ENCODE measurements at places on chromosomes 5 and 9. TPM values are rescaled to one million over a fixed set of nuclear protein-coding genes. Genes with fewer than 3 reads are reported as not detected.
A peak's percentile ranks its signal among the peaks of the same experiment; 100 is the strongest.

DNA sequence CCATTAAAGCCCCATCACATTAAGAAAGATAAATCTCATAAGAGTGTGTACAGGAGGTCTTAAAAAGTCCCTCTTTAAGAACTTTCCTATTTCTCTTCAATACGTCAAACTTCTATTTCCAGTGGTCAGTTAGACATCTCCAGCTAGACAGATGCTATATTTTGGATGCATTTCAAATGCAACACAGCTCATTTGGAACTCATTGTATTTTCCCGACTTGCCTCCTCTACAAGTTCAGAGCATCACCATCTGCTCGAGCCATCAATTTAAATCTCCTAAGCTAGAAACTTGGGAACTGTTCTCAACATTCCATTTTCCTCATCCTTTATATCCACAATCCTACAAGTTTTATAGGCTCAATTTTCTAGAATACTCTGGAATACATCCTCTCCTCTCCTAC, 3.2 kb upstream of the UHRF2 start:
- no peak for DNase-seq
- H3K27ac ChIP-seq, result no peak overlapping the region
- no peak overlapping the region for H3K4me3 ChIP-seq
- no peaks in the 10 kb centered on the region for H3K36me3 ChIP-seq

DNA sequence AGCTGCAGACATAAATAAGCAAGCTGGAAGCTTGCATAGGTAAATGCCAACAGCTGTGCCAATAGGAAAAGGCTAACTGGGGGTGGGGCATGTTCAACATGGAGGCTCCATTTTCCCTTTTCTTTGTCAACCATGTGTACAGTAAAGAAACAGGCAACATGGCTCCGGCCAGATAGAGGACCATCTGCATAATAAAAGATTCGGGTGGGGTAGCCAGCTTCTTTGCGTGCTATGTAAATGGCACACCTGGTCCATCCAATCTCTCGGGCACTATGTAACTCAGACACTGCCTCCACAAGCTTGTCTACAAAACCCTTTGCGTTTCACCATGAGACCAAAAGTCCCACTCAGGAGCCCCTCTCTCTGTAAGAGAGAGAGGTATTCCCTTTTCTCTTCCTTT, 41.7 kb upstream of the DENND4C start:
- H3K4me3 ChIP-seq, result no peak overlapping the region
- H3K4me1 ChIP-seq, result peaks cover under 1% of the 10 kb centered on the region
- no peak overlapping the region for H3K27ac ChIP-seq
- no peaks in the 10 kb centered on the region for H3K36me3 ChIP-seq
- no peaks in the 10 kb centered on the region for H3K27me3 ChIP-seq

- peak overlapping the region; percentile 25 for H3K27ac ChIP-seq
- DNase-seq, result peak; percentile 43
- H3K27me3 ChIP-seq, result no peaks in the 10 kb centered on the region
- peaks cover 15% of the 10 kb centered on the region for H3K4me1 ChIP-seq
Measured at GRCh38 chr5:73030531-73030930, 74.7 kb downstream of the FCHO2 start.

- DNase-seq, result no peak
- no peak overlapping the region for H3K27ac ChIP-seq
- H3K4me1 ChIP-seq, result peaks cover 8% of the 10 kb centered on the region
- H3K27me3 ChIP-seq, result no peaks in the 10 kb centered on the region
- H3K4me3 ChIP-seq, result no peak overlapping the region
Measured at GRCh38 chr9:12801663-12802062, 26.8 kb downstream of the LURAP1L start.

- H3K27ac ChIP-seq, result peak overlapping the region; percentile 45
- peak; percentile 89 for DNase-seq
- H3K4me3 ChIP-seq, result no peak overlapping the region
- no peaks in the 10 kb centered on the region for H3K4me1 ChIP-seq
- no peaks in the 10 kb centered on the region for H3K27me3 ChIP-seq
Measured at GRCh38 chr5:112146323-112147226, 272.5 kb downstream of the EPB41L4A start.

DNA sequence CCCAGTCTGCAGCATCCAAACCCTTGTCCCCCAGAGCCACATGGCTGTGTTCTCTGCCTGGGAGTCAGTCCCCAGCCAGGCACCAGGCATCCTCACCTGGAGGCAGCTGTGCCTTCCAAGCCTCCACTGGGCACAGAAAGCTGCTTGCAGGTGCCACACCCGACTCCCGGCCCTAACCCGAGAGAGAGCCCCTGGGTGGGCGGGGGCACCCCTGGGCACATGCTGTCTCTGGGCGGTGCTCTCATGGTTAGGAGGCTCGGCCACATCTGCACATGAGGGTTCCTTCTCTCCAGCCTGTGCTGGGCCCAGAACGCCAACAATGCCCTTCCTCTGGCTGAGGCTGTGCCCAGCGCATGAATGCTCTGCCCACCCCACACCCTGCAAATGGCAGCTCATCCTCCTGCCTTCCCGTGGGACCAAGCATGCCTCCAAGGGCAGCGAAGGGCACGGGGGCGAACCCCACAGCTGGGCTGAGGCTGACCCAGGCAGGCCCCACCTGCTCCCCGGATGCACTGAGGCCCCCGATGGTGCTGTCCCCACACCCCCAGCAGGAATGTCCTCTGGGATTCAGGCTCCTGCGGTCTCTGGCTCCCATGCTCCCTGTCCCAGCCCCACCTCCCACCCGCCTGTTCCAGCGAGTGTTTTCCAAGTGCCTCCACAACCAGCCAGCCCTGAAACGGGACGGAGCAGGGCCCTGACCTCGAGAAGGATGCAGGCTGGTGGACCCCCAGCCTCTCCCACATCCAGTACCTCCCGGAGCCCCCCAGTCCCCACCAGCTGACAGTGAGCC, 22.5 kb upstream of the CAMSAP1 start:
- H3K36me3 ChIP-seq, result peaks cover 3% of the 10 kb centered on the region
- H3K4me1 ChIP-seq, result no peaks in the 10 kb centered on the region
- DNase-seq, result no peak
- H3K27ac ChIP-seq, result no peak overlapping the region
- H3K4me3 ChIP-seq, result no peak overlapping the region

DNA sequence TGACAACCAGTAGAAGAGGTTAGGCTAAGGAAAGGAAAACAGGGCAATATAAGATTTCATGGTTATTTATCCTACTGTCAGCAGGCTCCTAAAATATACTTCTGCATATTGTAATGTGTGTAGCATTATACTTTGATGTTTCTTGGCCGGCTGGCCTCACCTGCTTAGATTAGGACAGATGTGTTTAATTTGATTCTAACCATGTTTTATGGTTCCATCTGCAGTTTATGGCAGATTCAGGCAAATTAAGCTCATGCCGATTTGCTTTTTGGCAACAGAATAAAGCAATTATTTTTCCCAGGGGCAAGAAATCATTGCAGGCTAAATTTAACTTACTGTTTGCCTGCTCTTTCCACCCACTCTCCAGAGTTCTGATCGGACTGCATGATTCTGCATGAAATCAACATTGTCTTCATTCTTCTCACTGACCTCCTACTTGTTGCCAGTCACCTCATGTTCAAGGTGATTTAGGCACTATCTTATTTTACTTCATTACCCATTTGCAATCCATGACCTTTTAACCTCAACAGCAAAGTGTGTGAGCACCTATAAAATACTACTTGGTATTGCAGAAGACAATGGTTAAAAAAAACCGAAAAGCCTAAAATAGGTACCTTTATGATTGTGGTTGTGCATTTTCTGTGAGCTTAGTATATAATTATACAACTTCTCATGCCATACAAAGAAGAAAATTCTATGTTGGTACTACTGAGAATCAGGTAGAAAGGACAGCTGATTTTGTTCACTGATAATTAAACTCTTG, 125.2 kb downstream of the EDIL3 start:
- H3K4me1 ChIP-seq, result no peaks in the 10 kb centered on the region
- no peak overlapping the region for H3K27ac ChIP-seq
- no peaks in the 10 kb centered on the region for H3K36me3 ChIP-seq
- DNase-seq, result no peak

DNA sequence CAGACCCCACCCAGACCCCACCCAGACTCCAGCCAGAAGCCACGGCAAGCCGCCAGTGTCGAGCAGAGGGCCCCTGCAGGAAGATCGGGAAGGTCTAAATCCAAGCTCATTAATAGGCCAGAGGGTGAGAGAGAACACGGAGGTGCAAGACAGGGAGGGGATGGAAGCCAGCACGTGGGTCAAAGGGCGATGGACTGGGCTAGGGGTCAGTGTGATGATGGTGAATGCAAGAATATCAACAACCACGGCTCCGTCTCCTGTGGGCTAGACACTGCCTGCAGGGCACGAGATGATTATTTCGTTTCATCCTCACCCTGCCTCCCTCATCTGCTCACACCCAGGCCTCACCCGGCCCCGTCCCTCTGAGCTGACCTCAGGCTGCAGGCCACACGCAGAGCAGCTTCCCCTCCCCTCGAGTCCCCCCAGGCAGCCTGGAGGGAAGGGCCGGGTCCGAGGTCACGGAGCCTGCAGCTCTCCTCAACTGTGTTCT, 122.0 kb downstream of the COL23A1 start:
- no peaks in the 10 kb centered on the region for H3K36me3 ChIP-seq
- H3K4me3 ChIP-seq, result no peak overlapping the region
- H3K27ac ChIP-seq, result peak overlapping the region; percentile 64

- H3K4me3 ChIP-seq, result no peak overlapping the region
- H3K27ac ChIP-seq, result peak overlapping the region; percentile 8
- DNase-seq, result peak; percentile 73
Measured at GRCh38 chr9:16192403-16193017, 639.7 kb downstream of the CCDC171 start.

- no peak overlapping the region for H3K4me3 ChIP-seq
- H3K27ac ChIP-seq, result no peak overlapping the region
- no peaks in the 10 kb centered on the region for H3K4me1 ChIP-seq
- DNase-seq, result no peak
- H3K27me3 ChIP-seq, result no peaks in the 10 kb centered on the region
Measured at GRCh38 chr5:179192185-179192890, 132.2 kb downstream of the ZNF354C start.

GRCh38 chr5:36355516-36355915, 53.8 kb upstream of the RANBP3L start:
- no peak overlapping the region for H3K4me3 ChIP-seq
- no peak overlapping the region for H3K27ac ChIP-seq
- no peaks in the 10 kb centered on the region for H3K27me3 ChIP-seq
- H3K36me3 ChIP-seq, result no peaks in the 10 kb centered on the region
- H3K4me1 ChIP-seq, result peaks cover 6% of the 10 kb centered on the region

Gene LAMC3
- total RNA-seq, result under 0.01 TPM

Gene RHOBTB3
- total RNA-seq, result 337 TPM

Gene PNPLA7
- total RNA-seq, result 1.3 TPM

Gene YIPF5
- total RNA-seq, result 83.2 TPM

Gene LECT2
- not detected for total RNA-seq

Gene BARHL1
- not detected for total RNA-seq

Gene LCN1
- not detected for total RNA-seq

Gene FBP2
- not detected for total RNA-seq

Gene STC2
- total RNA-seq, result 110 TPM

Gene CYSRT1
- 0.51 TPM for total RNA-seq

Gene PCDHGA5
- 2.6 TPM for total RNA-seq

Gene SGCD
- total RNA-seq, result 67.5 TPM
